ENCODE measurements at places on chromosomes 11 and 22.

DNA sequence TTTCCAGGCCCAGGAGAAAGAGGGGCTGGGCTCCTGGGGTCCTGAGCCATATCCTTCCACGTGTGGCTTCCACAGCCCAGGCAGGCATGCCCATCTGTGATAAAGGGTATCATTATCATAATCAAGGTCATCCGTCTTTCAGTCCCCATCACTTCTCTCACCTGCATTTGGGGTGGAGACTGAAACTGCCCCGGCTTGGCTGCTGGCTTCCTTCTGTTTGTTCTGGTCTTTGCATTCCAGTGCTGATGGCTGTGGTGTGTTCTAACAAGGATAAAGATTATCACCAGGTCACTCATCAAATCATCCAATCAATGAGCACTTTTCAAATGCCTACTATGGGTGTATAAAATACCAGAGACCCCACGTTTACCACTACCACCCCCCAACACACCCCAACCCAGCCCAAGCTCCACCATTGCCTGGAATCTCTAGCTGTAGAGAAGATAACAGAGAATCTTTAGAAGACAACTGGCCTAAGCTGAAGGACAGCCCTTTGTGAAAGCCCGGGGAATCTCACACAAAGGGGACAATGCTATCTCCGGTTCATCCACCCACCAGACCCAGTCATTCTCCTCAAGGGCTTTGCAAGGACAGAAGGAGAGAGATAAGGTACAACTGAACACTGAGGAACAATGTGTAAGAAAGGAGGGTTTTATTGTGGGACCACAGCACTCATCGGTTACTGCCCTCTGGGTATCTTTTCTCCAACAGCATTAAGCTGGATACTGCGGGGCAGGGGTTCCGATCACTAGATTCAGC is 54.9 kb downstream of the AHNAK start:
- no peak for DNase-seq

GRCh38 chr11:67051180-67051893 is 5.3 kb upstream of the RHOD start:
- DNase-seq: no peak

- no peak for DNase-seq
Observed at GRCh38 chr22:23553438-23553837, 26.7 kb downstream of the IGLL1 start.

DNA sequence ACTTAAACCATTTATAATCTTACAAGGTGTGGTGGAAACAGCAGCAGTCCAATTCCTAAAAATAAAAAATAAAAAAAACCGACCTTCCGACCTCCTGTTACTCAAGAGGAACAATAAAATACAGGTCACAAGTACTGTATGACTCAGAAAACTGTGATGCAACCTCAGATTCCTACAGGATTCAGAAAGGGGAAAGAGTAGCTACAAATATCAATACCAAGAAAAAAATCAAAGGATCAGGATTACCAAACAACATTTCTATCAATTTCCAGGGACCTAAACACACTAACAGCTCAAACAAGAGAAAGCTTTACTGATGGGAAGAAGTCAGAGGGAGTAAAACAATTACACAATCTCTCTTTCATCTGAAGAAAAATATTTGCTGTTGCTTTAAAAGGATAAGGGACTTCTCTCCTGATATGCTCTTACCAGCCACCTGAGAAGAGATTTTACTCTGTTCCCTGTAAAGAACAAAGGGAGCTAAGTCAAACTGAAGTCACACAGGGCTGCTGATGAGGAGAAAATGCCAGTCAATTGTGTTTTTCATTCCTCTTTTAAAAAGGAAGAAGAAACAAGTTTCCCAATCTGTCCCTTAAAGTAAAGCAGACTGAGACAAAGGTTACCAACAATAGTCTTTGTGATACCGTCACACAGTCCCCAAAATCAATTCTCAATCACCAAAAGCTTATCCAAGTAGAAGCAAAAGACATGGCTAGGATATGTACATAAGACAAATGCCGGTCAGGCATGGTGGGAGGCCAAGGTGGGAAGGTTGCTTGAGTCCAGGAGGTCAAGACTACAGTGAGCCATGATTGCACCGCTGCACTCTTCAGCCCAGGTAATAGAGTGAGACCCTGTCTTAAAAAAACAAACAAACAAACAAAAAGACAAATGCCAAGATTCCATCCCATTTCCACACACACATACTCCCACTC is 39.3 kb downstream of the AMBRA1 start:
- peak; percentile 65 for DNase-seq

DNA sequence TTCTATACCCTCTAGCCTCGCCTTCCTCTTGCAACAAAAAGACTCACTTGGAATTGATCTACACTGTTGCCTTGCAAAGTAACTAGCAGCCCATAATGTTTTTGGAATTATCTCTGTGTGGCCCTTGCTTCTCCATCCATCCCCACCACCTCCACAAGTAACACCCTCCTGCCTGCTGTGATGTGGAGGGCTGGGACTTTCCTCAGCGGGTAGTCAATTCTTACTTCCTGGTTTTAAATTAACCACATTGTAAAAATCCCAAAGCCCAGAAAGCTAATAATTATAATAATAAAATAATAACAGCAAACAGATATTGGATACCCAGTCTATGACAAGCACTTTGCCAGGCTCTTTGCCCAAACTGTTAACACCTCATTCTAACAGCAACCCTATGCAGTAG is 40.8 kb upstream of the GALNT18 start:
- no peak for DNase-seq

GRCh38 chr22:37933711-37934376 is 19.6 kb downstream of the C22orf23 start:
- peak; percentile 92 for DNase-seq

GRCh38 chr11:12860827-12861226 is 148.3 kb upstream of the RASSF10 start:
- no peak for DNase-seq

DNA sequence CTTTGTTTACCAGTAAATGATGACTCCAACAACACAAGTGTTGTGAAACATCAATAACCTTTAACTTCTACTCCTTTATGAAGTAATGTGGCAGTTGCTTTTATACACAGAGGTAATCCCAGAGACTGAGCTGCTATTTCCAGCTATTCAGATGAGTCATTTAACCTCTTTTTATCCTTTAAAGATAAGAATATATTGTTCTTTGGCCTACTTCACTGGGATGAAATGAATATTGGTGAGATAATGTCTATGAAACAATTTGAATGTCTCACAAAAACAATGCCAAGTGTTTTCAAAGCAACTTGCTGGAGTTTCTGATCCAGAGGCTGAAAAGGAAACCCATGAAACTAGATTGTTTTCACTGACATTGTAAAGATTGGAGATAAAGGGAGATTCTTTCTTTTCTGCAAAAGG is 564.4 kb upstream of the LUZP2 start:
- DNase-seq: peak; percentile 3

DNA sequence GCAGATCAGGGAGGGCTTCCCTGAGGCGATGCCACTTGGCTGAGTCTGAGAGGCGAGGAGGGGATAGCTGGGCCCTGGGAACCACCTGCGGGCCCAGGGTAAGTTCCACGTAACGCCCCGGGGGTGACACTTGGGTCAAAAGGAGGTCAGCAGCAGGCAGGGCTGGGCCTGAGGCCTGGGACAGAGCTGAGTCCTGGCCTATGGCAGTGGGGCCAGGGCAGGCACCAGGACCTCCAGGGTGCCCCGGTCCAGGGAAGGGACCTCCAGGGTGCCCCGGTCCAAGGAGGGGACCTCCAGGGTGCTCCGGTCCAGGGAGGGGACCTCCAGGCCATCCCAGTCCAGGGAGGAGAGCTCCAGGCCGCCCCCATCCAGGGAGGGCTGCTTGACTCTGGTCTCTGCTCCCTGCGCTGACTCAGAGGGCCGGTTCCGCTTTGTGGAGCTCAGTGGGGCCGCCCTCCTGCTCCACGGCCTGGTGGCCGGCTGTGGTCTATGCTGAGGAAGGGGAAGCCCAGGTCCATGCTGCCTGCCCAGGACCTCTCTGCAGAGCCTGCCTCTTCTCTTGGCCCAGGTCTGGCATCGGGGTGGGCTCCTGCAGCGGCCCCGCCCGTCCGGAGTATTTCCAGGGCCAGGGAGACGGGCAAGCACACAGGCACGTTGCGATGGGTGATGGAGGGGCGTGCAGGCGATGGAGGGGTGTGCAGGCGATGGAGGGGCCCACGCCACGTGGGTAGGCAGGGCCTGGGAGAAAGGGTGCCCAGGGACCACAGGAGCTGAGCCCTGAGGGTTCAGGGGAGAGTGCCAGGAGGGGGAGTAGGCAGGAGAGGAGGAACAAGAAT is 19.5 kb upstream of the WNT7B start:
- no peak for DNase-seq

GRCh38 chr11:64360448-64360921 is 1.5 kb downstream of the RPS6KA4 start:
- DNase-seq: no peak

- no peak for DNase-seq
Observed at GRCh38 chr11:117528097-117528721, 200.6 kb downstream of the CEP164 start.

- DNase-seq: no peak
Observed at GRCh38 chr11:117546431-117547194, 219.0 kb downstream of the CEP164 start.

DNA sequence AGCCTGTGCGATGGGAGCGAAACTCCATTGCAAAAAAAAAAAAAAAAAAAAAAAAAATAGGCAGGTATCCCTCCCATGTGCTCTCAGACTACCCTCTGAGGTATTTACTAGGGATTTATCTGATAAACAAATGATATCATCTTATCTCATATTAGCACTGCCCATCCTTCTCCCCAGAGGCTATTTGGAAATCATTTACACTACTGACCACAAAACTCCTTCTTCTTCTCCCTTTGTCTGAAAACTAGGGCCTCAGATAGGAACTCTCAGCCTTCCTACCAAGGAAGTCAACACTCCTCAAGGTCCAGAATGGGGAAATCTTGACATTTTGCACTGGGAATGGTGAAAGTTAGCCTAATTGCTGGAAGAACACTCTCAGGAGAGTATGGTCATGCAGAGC is 46.4 kb downstream of the LARGE2 start:
- DNase-seq: no peak

DNA sequence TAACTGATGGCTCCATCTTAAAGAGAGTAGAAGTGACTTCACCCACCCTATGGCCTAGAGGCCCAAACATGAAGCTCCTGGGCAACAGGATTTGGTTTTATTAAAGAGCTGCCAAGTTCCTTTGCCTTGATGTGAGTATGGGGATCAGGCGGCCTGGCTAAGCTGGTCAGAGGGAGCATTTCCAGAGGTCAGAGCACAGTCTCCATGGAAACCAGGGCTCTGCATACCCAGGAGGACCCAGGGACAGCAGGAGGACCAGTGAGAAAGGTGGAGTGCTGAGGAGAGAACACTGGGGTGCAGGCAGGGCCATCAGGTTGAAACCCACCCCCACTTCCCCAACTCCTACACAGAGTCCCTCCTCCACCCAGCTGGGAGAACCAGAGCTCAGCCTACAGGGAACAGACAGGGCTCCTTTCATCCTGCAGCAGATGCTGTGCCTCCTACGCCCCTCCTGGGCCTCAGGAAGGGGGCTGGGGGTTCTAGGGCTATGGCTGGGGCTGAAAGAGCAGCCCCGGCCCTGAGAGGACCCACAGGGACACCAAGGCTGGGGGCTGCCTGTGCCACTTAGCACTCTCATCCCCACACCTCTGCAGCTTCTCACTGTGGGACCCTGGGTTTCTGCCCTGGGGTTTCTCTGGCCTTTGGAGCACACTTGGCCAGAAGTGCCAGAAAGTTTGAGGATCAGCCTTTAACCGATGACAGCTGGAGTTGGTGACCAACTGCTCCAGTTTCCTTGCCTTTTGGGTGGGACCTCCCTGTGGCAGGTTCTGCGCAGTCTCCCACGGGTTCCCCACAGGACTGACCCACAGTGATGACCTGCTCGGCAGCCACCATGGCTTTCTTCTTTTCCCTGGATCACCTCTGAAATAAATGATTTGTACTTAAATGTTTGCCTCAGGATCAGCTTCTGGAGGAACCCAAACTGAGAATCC is 13.8 kb upstream of the P2RY6 start:
- no peak for DNase-seq

GRCh38 chr22:38110863-38111852 is 674 bp upstream of the BAIAP2L2 start:
- DNase-seq: no peak

DNA sequence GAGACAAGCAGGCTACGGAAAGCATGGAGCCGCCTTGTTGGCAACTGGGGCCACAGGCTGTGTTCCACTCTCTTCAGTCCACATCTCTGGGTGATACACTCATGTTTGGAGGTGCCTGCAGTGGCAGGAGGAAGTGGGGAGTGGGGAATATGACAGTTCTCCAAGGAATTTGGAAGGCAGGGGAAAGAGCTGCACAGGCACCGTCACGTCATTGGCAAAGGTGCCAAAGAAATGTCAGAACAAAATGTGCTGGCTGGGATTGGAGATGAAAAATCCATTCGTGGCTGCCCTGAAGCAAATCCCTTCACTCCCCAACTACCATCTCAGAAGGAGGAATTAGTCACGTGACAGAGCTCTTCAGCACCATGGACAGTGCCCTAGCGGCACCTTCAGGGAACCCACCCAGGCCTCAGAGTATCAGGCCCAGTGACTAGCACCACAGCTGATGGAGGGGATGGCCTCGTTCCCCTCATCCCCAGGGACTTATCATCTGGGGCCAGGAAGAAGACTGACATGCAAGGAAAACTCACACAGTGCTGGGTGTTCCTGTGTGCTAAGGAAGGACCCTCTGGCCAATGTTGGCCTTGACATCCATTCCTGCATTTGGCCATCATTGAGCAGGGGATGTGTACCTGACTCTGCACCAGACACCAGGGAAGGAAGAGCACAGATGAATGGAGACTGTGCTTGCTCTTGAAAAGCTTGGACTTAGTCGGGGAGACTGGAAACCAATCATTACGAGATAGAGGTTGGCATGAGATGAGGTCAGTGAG is 48.5 kb upstream of the PRDM11 start:
- peak; percentile 33 for DNase-seq

DNA sequence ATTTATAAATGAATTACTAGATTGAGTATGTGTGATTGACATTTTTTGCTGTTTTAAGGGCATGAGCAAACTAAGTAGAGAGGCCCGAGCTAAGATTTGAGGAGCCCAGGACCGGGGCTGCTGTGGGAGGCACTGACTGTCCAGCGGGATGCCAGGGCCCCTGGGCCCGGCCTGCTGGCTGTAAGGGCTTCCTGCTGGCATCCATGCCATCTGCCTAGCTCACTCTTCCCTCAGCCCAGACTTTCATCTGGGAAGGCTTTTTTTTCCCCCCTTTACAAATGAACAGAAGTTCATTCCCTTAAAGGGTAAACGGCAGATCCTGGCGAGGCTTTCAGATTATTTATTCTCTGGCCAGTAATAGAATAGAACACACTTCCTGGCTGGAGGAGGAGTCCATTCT is 16.0 kb upstream of the TP53I11 start:
- DNase-seq: no peak

DNA sequence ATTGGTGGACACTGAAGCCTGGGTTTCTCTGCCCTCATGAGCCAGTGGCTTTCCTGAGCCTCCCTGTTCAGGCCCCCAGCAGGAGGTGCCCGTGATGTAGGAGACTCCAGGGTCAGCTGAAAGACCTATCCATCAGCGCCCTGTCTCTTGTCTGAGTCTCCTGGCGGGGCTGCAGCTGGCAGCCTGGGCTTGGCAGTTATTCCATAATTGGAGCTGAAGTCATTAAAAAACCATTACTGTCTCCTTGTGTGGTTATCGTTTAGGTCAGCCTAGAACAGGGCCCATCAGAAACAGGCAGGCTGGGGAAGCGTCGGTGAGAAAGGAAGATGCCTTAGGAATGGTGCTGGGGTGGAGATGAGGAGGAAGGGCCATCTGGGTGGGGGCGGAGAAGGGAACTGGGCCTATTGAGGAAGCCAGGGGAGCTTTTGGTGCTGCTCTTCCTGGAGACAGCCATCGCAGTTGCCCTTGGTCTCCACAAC is 5.0 kb downstream of the TUB start:
- no peak for DNase-seq

Data from kidney capillary endothelial cell (primary cell).